ENCODE measurements at places on chromosomes 1 and 21.

GRCh38 chr1:38558500-38559445 lies 300.8 kb downstream of the RRAGC start:
- DNase-seq, result no peak

DNA sequence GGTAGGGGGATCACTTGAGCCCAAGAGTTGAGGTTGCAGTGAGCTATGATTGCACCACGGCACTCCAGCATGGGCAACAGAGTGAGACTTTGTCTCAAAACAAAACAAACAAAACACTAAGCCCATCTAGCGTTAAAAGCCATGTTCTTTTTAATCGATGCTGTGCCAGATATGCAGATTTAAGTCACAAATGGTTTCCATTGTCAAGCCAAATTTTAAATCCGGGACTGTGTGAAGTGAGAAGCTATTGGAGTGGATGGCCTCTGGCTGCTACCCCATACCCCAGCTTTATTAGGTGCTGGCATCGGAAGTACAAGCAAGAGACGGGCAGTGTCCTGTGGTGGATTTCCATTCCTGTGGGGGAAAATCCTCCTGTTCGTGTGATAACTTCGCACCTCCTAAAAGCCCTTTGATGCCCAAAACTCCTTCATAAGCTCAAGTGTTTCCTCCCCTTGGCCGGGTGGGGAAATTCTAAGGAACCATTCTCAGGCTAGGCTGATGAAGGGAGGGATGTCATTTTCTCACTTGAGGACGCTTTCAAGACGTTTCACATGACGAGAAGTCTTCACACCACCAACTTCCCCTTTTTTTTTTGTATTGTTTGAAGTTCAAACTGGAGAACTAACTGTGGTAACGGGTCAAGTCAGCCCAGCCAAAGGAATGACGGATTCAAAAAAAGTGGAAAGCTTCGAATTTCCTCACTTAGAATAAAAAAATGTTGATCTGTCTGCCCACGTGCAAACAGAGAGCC lies 140.8 kb downstream of the KAZN start:
- DNase-seq, result no peak

DNA sequence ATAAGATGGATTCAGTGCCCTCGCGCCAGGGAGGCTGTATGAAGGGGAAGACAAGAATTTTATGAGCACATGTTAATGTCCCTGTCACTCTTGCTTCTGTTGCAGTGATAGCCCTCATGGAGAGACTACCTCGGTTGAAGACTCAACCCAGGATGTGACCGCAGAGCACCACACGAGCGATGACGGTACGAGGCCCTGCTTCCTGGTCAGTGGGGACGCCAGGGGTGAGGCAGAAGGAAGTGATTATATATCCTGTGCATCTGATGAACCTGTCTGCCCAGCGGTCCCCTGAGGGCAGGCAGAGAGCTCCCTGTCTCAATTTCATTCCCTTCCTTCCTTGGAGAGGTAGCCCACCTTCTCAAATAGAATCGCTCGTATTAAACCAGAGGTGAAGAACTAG lies 20.0 kb upstream of the IKBKE start:
- no peak for DNase-seq

GRCh38 chr1:21919520-21919919 lies 17.6 kb downstream of the HSPG2 start:
- DNase-seq, result no peak

GRCh38 chr1:106526650-106527049 lies 529.8 kb upstream of the PRMT6 start:
- no peak for DNase-seq

DNA sequence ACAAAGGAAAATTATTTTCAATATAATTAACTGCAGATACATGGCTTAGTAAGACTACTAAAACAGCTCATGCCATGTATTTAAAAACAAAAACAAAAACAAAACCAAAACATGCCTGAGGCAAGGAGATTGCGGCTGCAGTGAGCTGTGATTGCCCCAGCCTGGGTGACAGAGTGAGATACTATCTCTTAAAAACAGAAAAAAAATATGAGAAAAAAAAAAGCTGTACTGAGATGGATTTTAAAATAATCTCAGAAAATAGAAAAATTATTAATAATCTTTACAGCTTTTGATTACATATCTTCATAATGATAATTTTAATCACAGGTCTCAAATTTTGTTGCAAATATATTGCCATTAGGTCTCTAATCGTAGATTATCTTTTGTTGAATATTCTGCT lies 24.0 kb upstream of the LIN9 start:
- DNase-seq, result no peak

DNA sequence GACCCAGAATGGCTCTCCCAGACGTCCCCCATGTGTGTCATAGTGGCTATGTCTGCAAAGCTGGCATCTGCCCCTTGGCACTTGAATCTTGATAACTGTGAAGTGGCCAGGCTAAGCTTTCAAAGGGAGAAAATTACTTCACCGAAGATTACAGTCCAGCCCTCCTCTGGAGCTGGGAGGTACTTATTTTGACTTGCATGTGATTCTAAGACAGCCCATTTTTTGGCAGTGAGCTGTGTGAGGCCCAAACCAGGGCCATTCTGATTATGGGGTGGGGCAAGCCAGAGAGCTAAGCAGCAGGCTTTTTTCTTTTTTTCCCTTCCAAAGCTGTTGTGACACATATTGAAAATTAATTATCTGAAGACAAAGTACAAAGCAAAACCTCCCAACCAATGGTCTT lies 42.1 kb upstream of the C8B start:
- DNase-seq, result no peak

- no peak for DNase-seq
Observed at GRCh38 chr1:98327220-98327861, 334.2 kb upstream of the SNX7 start.

DNA sequence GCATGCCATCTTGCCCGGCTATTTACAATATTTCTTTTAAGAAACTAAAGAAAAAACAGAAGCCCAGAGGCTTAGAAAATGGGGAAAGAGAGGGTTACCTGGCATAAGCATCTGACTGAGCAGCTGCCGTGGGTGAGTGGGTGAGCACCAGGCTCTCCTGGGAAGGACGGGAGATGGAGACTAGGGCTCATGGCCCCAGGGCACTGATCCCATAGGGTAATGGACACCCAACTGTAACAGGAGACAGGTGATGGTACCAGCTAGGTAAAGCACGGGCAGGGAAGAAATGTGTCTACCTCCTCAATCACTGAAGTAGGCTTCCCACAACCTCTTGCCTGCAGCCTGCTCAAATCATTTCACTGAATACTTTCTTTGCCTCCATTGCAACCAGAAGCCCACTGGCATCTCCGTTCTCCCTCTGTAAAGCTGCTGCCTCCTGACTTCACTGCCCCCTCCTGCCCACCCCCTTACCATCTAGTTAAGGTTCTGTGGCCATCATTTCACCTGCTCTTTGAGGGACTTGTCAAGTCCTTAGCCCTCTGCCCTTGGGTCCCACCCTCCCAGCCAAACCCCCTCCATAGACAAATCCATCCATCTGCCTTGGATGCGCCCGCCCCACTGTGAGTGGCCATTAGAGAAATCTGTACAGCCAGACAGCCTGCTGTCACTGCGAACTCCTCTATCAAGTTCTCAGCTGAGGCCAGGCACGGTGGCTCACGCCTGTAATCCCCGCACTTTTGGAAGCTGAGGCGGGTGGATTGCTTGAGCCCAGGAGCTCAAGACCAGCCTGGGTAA lies 6.2 kb downstream of the TMEM125 start:
- no peak for DNase-seq

DNA sequence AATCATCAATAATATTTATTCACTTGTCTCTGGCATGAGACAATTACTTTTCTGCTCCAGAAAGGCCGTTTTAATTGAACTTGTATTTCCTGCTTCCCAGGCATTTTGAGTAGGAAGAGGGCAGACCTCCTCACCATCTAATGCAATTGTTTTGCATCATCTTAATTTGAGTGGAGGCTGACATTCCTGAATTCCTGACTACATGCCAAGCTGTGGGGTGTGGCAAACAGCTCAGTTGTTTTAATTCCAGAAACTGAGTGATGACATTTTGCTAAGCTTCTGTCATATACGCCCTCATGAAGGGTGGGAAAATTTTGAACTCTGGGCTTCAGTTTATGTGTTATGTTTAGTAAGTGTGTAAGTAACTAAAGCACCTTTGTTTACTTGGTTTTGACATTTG lies 125.4 kb upstream of the USP25 start:
- DNase-seq, result no peak

DNA sequence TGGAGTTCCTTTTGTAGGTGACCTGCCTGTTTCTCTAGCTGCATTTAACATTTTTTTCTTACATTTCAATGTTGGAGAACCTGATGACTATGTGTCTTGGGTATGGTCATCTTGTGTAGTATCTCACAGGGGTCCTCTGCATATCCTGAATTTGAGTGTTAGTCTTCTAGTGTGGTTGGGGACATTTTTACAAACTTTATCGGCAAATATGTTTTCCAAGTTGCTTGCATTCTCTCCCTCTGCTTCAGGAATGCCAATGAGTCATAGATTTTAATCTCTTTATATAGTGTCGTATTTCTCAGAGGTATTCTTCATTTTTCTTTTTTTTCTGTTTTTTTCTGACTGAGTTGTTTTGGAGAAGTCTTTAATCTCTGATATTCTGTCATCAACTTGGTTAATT lies 684.0 kb downstream of the NCAM2 start:
- no peak for DNase-seq

DNA sequence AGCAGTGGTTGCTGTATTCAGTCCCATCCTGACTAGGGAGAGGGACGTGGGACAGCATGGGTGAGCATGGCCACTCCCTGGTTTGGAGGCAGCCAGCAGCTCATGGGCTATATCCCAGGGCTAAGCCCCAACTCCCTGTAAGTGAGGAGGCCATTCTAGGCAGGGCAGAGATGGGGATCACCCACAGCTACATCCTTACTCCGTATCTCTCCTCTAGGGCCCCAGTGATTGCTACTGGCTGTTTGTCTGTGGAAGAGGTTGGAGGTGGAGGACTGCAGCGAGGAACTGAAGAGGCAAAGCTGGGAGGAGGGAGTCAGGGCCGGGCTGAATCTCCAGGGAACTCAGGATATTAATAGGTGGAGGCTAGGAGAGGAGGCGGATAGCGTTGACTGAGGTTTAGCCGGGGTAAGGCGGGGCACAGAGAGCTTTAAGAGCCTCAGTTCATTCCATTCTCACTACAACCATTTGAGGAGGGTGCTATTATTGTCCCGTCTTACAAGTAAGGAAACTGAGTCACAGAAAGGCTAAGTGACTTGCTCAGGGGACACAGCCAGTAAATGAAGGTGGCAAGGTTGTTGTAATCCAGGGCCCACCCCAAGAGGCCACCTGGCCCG lies 6.8 kb downstream of the OLIG2 start:
- DNase-seq, result no peak

DNA sequence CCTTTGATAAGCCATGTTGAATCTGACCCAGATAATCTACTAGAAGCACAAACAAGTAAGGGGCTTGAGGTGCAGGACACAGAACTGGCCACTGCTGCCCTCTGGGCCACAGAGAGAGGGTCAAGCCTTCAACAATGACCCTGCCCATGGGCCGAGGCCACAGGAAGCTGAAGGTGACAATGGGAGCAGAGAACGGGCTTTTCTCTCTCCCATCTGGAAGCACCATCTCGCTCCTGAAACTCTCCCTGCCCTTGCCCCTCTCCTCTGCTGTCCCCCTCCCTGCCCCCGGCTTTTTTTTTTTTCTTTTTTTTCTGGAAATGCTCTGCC lies 133.1 kb upstream of the DUSP10 start:
- DNase-seq, result no peak
